ENCODE measurements at places on chromosomes 16 and 17.

DNA sequence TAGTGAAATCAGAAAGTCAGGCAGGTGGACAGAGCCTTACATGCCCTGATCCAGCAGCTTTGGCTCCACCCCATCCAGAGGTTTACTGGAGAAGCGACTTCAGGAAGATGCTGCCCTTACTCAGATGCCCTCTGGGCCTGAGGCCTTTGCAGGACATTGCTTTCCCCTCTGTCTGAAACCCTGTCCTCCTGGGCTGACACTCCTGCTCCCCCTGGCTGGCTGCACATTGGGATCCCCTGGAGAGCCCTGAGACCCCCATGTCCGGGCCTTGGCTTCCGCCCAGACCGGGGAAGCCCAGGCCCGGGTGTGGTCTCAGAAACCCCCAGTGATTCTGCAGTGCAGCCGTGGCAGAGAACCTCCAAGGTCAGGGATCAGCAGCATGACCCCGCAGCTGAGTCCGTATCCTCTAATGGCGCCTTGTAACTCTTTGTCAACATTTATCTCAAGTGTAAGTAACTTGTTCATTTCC lies 36.6 kb downstream of the BCO1 start:
- no peak for DNase-seq

- DNase-seq, result no peak
Measured at GRCh38 chr16:67456391-67457081, 24.4 kb downstream of the ATP6V0D1 start.

- peak; percentile 96 for DNase-seq
Measured at GRCh38 chr17:27455914-27456680, at the start of gene KSR1. TSS of gene KSR1 (plus strand) at chr17:27456448. CDS start at chr17:27456644, 196 bp downstream.

DNA sequence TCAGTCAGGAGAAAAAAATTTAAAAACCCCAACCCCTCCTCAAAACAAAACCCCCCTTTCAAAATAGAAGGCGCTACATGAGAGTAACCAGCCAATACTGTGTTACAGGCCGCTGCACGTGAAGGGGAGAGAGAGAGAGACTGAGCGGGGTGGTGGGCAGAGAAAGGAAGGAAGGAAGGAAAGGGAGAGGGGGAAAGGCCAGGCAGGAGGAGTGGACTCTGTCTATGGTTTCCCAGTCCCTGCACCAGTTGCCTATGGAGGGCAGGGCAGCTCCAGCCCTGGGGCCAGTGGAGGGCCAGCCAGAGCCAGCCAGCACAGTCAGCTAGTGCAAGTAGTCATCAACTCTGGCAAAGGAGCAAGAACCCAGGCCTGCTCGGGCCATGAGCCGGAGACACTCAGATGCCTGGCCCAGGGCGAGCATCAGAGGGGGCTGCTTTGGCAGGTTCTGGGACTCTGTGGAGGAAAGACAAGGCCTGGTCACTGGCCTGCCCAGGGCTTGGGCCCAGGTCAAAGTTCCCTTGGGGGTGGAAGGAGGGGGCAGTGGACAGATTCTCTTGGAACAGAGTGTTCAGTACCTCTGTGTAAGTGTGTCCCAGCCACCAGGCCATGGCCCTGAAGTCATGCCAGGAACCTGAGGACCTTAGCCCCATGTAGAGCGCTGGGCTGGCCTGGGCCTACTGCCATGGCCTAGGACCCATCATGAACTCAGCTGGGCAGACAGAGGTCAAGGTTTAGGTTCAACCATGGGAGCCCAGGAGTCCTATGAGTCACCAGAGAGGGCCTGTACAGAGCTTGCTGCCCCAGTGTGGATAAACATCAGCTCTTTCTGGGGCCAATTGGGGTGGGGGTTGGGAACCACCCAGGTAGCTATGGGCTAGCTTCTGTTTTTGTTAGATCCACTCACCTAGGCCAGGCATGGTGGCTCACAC lies 7.3 kb upstream of the GFOD2 start:
- no peak for DNase-seq

GRCh38 chr16:6341981-6342380 lies 990.7 kb upstream of the RBFOX1 start:
- no peak for DNase-seq

GRCh38 chr16:68596266-68596665 lies 48.8 kb upstream of the CDH3 start:
- no peak for DNase-seq

GRCh38 chr17:12113156-12113555 lies 92.5 kb downstream of the MAP2K4 start:
- DNase-seq, result no peak

GRCh38 chr17:81553616-81554181 lies 1.5 kb upstream of the FAAP100 start:
- peak; percentile 59 for DNase-seq

DNA sequence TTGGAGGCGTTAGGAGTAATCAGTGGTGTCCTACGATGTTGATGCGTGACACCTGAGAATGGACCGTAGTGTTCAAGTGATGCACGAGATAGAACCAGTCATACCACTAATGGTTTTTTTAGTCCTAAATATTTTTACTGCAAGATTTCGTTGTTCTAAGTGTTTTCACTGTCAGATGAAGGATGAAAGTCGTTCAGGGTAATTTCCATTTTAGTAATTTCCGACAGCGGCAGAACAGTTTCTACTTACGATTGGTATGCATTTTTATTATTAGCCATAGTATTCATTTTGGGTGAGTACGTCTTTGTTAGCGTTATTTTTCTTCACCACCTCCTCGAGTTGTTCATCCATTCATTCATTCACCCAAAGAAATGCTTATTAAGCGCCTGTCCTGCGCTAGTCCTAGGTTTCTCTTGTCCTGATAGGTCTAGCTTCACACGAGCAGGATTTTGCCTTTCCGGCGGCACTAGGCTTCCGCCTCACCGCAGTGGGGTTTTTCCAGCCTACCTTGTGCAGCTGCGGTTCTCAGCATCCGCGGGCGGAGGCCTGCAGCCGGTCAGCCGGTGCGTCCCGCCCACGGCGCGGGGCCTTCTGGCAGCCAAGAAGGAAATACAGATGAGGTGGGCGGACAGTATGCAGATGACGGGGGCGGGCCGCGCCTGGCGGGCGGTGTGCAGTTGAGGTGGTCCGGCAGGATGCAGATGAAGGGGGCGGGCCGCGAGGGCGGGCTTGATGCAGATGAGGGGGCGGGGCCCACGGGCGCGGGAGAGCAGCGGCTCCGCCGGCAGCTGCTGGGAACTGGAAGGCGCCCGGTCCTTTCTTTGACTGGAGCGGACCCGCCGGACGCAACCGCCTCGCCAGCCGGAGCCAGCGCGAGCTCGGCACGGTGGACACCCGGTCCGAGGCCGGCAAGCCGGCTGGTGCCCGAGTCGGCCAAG lies 146.4 kb downstream of the SPECC1 start:
- peak; percentile 100 for DNase-seq

DNA sequence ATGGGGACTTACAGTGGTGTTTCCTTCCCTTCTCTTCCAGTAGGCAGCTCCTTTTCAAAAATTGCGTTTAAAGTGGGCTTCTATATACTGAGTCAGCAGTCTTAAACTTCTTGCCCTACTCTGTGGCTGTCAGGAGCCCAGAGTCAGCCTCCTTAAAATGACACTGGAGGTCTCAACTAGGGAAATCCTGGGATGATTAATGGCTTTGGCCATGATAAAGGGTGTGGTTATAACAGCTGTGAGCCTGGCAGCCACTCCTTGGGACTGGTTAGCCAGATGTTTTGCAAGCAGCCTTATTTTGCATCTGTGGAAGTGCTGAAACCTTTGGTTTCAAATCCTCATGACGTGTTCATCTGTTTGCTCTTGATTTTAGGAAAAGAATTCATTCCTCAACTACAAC lies 25.0 kb downstream of the TAC4 start:
- DNase-seq, result no peak

DNA sequence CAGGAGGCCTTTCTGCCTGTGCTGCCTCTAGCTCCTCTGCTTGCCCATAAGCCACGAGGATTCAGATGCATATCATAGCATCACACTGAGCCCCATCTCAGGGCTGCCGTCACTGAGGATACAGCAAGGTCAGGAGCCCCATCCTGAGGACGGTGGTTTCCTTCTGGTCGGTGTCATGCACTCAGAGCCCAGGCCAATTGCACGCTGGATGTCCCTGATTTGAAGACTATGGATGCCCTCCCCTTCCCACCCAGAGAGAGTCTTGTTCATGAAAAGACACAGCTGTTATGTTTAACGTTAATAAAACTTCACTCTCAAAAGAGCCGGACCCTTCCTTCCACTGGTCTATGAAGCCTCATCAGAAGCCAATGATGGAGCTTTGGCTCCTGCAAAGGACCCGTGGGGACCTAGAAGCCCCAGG lies 19.9 kb downstream of the COTL1 start:
- DNase-seq, result no peak

DNA sequence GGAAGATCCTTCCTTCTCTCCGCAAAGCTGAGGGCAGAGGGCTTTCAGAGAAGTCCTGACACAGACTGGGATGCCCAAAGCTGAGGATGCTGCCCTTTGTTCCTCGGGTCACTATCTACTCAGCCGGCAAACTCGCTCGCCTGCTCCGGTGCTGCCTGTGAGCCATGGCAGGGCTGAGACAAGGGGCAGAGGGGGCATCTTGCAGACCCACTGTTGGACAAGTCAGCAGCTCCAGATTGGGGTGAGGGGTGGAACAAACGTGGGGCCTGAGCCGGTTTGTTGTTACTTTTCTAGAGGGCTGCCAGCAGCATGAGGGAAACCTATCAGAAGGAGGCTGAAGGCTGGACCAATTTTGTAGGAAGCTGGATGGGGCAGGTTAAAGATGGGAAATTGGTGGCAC lies 47.1 kb upstream of the PIK3R6 start:
- DNase-seq, result no peak

GRCh38 chr16:82400046-82400445 lies 226.7 kb upstream of the CDH13 start:
- peak; percentile 14 for DNase-seq

DNA sequence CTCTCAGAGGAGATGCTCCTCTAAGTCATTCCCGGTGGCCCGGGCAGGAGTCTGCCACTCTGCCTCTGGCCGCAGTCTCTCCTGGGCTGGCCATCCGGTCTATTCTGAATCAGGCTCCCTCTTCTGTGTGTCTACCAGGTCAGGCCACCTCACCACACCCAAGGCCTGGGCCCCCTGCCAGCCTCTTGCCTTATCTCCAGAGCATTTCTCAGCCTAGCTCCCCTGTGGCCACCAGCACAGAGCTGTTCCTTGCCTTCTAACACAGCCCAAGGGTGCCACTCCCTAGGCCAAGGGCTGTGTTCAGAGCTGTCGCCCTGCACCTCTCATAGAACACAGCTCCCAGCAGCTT lies 55.3 kb downstream of the MYO18A start:
- peak; percentile 75 for DNase-seq

- DNase-seq, result peak; percentile 45
Measured at GRCh38 chr16:84986102-84986501, 25.2 kb downstream of the ZDHHC7 start.

- no peak for DNase-seq
Measured at GRCh38 chr17:50316016-50316587, 29.8 kb upstream of the XYLT2 start.

DNA sequence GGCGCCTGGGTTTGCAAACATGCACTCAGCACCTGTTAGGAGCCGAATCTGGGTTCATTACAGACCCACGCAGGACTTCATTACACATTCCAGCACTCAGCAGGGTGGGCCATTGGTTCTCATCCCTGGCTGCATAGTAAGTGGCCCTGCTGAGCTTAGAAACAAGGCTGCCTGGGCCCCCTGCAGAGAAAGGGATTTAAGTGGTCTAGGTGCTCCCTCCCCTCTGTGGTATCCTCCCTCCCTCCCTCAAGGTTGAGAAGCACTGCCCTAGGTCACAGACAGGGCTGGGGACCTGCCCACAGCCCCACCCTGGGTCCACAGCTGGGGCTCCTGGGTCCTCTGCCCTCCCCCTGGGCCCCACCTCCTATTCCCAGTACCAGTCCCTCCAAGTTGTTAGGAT lies 28.3 kb downstream of the WNT3 start:
- no peak for DNase-seq

GRCh38 chr17:66091445-66092080 lies 100.4 kb downstream of the CEP112 start:
- no peak for DNase-seq

DNA sequence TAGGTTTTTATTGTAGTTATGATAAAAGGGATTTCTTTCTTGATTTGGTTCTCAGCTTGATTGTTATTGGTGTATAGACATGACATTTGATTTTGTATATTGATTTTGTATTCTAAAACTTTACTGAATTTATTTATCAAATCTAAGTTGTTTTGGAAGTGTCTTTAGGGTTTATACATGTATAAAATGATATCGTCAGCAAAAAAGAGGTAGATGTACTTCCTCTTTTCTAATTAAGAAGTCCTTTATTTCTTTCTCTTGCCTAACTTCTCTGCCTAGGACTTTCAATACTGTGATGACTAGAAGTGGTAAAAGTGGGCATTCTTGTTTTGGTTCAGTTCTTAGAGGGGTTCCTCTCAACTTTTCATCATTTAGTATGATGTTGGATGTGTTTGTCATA lies 487.3 kb upstream of the KIF2B start:
- no peak for DNase-seq

DNA sequence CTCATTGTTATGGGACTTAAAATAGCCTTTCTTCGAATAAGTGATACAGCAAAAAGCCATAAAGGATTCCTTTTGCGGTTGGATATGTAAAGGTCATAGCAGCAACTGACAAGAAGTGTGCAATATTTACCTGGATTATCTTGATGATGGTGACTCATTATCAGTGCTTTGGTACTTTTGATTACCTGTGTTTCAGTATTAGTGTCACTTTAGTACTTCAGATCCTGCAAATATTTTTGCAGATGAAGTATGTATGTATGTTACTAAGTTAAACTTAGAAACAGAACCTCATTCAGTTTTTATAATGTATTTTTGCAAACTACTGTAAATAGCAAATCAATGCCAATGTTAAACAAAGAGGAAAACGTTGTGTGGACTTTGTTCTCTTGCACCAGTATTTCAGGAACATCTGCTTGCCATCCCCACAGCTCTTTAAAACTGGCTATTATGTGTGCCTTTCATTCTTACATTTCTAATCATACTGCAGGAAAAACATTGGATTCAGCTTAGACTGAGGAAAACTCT lies 10.5 kb downstream of the CNEP1R1 start:
- no peak for DNase-seq

- DNase-seq, result no peak
Measured at GRCh38 chr16:67948015-67948414, 4.1 kb upstream of the LCAT start.

DNA sequence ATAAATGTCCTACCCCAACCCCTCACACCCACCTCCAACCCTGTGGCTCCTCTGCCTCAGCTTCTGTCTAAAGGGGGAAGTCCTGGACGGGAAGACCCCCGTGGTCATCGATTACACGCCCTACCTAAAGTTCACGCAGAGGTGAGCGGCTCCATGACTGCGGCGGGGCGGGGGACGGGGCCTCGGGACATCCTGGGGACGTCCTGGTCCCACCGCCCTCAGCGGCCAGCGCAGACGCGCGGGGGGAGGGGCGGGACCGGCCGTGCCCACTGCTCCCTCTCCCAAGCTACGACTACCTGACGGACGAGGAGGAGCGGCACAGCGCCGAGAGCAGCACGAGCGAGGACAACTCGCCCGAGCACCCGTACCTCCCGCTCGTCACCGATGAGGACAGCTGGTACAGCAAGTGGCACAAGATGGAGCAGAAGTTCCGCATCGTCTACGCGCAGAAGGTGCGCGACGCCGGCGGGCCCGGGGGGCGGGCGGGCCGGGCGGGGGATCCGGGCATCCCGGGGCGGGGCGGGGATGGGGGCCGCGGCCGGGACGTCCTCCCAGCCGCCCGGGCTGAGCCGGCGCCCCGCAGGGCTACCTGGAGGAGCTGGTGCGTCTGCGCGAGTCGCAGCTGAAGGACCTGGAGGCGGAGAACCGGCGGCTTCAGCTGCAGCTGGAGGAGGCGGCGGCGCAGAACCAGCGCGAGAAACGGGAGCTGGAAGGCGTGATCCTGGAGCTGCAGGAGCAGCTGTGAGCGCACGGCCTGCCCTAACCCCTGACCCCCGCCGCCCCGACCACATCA lies 6.7 kb downstream of the RUNDC3A start:
- peak; percentile 74 for DNase-seq
